ENCODE measurements at places on chromosomes 4 and X. TPM values are rescaled to one million over a fixed set of nuclear protein-coding genes. Genes with fewer than 3 reads are reported as not detected.

Gene ZNF595
- 11.6 TPM for total RNA-seq

Gene GRIA3
- 4.7 TPM for total RNA-seq

DNA sequence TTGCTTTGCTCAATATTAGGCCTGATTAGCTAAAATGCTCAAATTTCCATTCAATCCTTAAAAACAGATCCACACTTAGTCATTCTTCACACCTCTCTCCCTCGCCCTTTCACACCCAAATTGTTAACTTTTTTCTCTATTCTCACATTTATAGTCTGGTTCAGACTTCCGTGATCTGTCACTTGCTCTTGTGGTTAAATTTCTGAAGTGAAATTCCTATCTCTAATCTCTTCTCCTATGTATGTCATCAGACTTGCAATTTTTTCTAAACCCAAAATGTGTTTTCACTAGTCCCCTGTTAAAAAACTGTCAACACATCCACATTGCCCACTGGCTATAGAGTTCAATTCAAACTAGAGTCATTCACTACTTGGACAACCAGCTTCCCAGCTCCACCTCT lies 63.2 kb downstream of the SNCA start:
- DNase-seq: no peak

DNA sequence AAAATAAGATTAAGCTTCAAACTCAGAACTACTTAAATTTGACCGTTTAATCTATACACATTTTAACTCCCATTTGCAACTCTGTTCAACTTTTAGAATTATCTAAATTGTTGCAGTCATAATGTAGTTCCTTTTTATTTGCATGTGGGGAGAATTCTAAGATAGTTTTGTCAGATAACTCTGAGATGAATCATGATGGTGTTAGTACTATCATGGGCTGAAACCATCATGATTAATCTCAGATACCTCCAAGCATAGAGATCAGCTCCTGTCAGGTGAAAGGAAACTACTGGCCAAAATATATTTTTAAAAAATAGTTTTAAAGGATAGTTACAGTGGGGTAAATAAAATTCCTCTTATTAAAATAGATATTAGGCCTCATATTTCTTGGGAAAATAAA lies 39.0 kb downstream of the FBXO8 start:
- peak; percentile 27 for DNase-seq

DNA sequence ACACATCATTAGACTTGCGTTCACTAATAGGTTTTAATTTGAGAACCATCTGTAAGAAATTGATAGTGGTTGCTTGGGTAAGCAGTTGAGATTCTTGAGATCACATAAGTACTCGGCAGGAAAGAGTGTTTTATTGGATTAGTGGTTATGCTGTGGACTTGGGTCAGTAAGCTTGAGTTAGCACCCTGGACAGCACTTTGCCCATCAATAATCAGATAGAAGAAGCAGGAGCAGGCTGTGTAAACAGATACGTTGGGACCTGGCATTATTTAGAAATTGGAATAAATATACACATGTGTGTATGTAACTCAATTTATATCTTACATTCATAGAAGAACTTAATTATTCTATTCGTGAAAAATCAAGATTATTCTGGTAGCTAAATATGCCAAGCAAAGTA lies 357.5 kb upstream of the SMIM31 start:
- no peak for DNase-seq

DNA sequence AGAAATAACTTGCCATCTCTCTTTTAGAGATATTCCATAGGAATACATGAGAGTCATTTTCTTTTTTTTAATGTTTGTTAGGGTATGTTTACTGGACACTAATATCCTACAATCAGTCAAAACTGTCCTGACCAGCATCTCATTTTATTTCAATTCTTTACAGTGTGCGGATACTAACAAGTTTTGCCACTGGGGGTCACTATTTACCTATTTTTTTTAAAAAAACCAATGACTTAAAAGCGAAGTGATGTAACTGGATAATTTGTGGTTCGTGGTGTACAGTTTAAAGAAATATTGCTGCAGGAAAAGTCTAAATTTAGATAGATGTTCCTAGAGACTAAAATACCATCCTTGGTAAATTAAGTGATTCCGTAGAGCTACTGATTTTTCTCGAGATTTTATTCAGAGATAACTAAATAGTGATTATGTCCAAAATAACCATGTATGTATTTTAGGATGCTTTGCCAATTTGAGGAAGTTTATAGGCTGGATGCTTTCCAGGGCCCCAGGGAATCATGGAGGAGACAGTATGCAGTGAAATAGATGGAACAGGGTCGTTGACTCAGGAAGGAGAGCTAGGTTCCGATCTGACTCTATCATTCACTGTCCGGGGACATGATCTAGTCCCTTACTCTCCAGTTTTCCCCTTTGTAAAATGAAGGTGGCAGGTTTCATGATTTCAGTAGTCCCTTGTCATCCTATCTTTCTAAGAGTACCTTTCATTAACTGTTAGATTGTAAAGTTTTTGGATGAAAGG lies 34.0 kb upstream of the GNPDA2 start:
- DNase-seq: peak; percentile 35

DNA sequence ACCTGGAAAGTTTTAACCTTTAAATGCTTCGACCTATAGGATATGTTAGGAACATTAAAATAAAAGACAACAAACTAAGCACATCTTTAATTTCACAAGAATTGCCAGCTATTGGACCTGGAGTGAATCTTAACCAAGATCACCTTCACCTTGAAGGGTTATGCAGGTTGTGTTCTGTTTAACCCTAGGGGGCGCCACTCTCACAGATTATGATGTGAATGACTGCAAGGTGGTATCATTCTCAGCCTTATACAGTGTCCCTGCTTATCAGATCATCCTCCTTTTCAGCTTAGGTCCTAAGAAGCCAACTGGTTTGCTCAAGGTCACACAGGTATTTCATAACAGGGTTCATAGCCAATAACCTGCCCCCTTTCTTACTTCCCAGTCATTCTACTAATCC lies 23.5 kb downstream of the INTS6L start:
- peak; percentile 3 for DNase-seq

DNA sequence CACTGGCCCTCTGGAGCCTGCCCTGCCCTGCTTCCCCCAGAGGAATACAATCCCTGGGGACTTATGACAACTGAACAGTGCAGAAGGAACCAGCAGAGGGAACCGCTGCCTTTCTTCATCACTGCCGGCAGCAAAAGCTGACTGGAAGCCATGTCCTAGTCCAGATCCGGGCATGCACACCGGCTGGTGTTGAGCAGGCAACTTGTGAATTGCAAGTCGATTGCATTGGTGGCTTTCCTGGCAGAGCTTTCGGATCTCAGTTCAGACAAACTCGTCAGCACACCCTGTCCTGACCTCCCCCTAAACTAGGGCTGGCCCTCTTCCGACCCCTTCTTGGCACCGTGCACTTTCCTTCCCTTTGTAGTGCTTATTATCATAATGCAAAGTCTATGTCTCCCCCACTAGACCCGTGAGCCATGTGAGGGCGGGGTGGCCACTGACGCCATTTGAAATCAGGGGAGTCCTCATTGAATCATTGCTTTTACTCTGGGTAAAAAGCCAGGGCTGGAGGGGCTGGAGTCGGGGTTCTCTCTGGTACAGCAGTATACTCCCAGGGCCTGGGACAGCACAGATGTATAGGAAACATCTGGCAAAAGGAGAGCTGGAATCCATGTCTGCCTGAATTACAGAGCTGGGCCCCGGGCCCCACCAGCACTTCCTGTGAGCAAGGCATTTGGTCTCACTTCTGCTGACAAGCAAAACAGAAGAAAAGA lies 1.8 kb downstream of the ARHGAP4 start:
- peak; percentile 72 for DNase-seq

DNA sequence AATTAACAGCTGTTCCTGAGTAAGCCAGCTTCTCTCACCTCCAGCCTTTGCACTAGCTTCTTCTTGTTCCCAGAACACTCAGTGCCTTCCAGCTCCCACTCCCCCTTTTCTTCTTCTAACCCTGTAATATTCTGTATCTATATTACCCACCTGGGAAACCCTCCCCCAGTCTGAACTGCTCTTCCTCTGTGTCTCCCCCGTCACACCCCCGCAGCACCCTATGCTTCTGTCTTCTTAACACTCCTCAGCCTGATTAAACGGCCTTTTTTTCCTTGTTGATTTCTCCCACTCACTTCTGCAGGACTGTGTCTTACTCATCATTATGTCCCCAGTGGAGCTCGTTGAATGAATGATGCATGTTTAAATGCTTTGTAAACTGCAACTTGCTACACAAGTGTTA lies 9.0 kb upstream of the LONRF3 start:
- no peak for DNase-seq
